ENCODE measurements at places on chromosomes 3 and 15.

- DNase-seq = peak; percentile 65
Observed at GRCh38 chr3:194375473-194376240, 6.1 kb upstream of the LRRC15 start.

GRCh38 chr3:194571491-194572142 is 61.6 kb downstream of the TMEM44 start:
- DNase-seq = no peak

GRCh38 chr3:49173116-49173791 is 1.9 kb downstream of the KLHDC8B start:
- DNase-seq = peak; percentile 65

DNA sequence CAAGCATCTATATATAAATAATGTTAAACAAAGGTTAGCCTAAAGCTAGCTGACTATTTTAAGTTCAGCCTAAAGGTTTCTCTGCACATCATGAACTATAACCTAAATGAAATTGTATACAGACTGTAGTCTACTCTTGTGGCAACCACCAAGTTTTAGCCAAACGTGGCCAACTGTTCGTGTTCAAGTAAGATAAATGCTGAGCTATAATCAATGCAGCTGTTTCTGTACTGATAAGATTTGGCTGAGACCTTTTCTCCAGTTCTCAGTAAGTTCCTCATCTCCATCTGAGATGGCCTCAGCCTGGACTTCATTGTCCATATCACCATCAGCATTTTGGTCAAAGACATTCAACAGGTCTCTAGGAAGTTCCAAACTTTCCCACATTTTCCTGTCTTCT is 43.7 kb upstream of the IGSF10 start:
- DNase-seq = no peak

- no peak for DNase-seq
Observed at GRCh38 chr3:33063651-33064051, 33.3 kb downstream of the GLB1 start.

- no peak for DNase-seq
Observed at GRCh38 chr3:149579161-149579560, 78.7 kb downstream of the WWTR1 start.

- DNase-seq = no peak
Observed at GRCh38 chr3:5717254-5717653, 529.7 kb downstream of the EDEM1 start.

DNA sequence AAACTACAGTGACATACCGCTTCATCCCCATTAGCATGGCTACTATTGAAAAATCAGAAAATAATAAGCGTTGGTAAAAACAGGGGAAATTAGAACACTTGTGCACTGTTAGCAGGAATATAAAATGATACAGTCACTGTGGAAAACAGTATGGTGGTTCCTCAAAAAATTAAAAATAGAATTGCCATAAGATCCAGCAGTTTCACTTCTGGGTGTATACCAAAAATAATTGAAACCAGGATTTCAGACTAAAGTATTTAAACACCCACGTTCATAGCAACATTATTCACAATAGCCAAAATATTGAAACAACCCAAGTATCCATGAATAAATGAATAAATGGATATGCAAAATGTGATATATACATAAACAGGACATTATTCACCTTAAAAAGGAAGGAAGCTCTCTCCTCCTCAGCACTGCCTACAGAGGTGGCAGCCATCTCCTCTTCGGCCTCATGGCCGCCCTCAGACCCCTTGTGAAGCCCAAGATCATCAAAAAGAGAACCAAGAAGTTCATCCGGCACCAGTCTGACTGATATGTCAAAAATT is 34.1 kb downstream of the NGLY1 start:
- no peak for DNase-seq

GRCh38 chr3:72969766-72970165 is 26.8 kb upstream of the PPP4R2 start:
- DNase-seq = no peak

DNA sequence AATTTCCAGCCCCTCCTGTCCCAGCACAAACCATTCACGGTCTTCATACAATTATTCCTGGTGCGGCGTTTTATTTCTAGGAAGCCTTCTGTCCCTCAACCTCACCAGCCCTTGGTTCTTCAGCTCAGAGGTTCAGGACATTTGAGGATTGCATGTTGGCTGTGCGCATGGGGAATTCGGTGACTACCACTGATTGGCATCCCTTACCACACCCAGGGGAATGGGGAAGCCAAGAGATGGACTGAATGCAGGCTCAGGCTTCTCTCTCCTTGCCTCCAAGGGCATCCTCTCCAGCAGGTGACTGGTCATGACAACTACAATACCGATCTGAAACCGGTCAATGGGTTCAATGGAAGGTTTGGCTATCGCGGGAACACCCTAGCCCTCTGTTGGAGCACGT is 153.8 kb downstream of the MTHFS start:
- DNase-seq = no peak
